Common myeloid progenitor, CD34-positive (primary cell): ENCODE measurements at places on chromosomes 7 and 10.

DNA sequence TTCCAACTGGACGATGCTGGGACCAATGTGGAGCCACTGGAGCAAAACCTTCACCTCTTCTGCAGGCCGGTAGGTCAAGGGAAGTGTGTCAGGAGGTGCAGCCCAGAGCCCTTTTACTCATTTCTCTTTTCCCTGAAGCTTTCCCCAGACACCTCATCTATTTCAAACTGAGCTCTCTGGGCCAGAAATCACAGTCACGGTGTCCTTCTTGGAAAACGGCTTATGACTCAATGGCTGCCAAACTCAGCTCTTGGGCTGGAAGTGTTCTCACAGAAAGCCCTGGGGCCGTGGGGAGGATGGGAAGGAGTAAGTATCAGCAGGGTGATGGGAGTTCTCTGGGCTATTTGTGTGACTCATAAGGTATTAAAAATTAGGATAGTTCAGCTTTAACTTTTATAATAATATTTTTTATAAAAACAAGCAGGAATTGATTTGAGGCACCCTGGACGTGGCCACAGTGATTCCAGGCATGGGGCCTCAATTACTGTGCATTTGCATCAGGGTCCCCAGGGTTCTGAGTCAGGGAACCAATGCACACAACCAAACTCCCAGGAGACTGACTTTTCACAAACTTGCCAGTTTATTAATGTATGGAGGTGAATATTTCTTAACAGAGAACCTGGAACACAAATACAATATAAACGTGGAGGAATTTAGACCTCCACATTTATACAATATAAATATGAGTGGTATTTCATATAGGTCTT lies 187.4 kb upstream of the TMEM72 start:
- no peak for DNase-seq

DNA sequence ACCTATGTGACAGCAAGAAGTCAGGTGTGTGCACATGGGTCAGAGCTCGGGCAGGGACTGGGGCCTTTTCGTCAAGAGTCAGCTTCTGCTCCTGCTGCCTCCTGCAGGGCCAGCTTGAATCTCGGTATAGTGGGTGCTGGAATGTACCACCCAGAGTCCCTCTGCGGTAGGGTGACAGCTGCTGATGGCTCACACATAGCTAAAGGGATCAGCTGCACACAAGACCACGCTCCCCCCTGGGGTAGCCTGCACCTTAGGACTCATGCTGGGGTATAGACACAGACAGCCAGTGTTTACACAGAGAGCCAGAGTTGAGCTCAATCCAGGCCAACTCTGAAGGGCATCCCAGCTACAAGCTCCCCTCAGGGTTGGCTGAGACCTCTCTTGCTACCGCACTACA lies 14.0 kb upstream of the COL13A1 start:
- DNase-seq: no peak

DNA sequence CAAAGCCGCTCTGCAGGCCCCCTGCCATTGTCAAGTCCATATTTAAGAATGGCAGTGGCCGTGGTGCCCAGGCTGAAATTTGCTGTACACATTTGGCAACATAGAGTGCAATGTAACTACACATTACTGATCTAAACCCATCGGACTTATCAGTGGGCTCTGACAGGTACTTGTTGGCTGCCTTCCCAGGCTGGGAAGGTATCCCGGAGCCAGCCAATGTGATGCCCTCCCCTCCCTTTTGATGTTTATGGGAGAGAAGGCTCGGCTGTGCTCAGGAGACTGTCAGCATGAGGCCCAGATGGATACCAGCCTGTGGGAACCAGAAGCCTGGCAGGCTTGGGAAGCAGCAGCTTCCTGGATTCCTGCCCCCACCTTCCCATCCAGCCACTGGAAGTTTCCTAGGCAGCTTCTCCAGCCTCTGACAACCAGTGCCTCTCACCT lies 146.1 kb upstream of the TCF7L2 start:
- DNase-seq: no peak

DNA sequence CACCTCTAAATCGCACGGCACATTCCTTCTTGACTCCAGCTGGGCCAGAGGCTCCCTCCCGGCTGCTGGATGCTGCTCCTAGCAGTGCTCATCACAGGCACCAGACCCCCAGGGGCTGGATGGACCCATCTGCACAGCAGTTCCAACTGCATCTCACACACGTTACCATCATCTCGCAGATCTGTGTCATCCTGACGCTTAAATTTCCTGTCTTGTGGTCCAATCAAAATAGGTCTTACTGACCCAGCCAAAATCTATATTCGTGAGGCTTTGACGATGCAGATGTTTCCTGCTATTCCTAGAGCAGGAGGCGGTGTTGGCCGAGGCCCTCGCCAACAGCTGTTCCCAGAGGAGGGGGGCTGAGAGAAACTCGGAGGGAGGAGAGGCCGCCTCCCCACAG lies 108.0 kb downstream of the MKI67 start:
- DNase-seq: peak; percentile 96

DNA sequence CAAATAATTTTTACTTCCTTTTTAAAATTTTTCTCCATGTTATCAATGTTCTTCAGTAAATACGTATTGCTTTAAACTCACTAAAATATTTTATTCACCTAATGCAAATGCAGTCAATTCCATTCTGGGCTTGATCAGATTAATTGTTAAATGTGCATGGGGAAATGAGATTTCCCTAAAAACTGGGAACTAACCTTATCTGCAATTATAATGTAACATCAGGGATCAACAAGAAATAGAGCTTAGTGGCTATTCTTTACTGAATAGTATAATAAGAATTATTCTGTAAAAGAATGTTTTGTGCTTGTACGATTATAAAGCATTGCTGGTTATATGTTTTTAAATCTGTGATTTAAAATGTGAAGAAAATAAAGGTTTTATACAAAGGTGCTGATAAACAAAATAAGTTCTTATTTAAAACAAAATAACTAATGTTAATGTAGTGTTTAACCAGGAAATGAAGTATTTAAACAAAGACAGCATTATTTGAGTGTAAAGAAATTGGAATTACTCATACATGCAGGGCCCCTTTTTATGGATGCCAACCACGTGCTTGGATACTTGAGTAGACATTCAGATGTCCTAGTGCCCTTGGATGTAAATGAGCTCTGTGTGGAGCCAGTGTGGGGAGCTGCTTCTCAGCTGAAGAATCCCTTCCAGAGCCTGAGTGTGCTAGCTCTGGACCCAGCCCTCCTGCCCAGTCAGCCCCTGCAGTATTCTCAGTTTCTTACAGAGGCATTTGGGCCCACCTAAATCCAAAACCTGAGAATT lies 84.2 kb downstream of the REEP3 start:
- DNase-seq: no peak
